ENCODE measurements at places on chromosomes 13 and 19.

GRCh38 chr19:10817291-10818038 is 18.5 kb downstream of the TMED1 start:
- no peak for DNase-seq

DNA sequence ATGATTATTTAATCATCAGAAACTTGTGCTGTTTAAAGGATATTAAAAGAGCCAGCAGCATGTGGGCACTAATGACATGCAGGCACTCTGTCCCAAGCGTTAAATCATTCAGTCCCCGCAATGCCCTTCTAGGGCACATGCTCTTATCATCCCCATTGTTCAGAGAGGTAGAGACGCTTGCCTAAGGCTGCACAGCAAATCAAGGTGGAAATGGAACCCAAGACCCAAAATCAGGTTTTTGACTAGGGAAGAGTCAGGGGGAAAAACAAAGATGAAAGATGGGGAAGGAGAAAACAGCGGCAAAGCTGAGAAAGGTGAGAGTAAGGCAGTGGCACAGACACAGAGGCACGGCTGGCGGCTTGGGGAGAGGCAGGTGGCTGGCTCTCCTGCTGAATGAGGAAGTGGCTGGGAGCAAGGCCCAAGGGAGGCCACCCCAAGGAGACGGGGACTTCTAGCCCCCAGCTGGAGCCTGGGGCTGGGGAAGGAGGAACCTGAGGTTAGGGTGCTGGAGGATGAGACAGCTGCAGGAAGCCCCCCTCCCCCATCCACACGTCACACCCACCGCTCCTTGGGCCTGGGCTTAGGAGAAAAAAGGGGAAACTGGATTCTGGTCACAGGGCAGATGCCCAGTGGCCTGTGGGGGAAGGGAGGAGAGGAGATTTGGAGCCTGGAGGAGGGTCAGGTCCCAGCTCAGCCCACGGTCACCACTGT is 1.0 kb upstream of the TYROBP start:
- DNase-seq: peak; percentile 46

- DNase-seq: no peak
Measured at GRCh38 chr19:33325920-33326319, 23.6 kb upstream of the CEBPA start.

DNA sequence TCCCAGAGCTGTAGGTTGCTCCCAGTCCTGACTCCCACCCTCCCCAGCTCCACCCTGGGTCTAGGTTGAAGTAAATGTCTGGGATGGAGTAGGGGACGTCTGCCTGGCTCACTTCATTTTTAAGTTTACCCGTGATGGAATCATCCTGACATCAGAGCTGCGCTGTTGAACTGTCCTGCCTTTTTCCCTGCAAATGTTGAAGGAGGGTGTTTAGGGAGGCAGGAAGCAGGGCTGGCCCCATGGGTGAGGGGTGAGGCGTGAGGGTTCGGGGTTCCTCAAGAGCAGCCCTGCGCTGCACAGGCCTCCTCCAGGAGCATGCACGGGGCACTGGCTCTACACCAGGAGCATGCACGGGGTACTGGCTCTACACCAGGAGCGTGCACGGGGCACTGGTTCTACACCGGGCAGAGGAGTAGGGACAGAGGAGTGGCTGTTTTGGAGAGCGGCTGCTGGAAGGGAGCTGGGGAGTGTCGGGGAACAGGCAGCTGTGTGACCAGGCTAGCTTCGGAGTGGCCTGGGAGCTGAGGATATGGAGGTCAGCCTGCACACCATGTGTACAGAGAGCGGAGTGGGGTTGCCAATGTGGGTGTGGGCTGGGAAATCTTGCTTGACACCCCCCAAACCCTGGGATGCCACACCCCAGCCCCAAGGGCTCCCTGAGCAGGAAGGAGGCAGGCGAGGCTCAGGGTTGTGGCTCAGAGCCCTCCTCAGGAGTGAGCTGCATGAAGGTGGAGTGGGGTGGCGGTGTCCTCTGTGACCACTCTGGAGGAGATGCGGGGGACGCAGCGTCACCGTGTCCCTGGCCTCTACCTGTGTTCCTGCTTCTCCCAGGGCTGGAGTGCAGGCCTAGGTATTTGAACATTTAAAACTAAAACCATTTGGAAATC is 63.3 kb downstream of the GPR12 start:
- no peak for DNase-seq

GRCh38 chr13:114049026-114049425 is 75.2 kb upstream of the C13orf46 start:
- no peak for DNase-seq
